ENCODE measurements at places on chromosomes 13 and 19.

DNA sequence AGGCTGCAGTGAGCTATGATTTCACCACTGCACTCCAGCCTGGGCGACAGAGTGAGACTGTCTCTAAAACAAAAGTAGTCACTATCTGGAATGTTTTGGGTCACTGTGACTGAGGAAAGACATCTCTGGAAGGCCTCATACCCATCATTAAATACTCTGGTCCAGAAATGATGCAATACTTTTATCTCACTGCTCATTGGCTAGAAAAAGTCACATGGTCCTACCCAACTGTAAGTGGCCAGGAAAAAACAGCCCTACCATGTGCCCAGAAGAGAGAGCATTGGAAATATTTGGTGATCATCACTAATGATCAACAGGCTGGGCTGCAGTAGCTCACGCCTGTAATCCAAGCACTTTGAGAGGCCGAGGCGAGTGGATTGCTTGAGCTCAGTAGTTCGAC lies 29.8 kb downstream of the PNPLA6 start:
- no peak for DNase-seq

DNA sequence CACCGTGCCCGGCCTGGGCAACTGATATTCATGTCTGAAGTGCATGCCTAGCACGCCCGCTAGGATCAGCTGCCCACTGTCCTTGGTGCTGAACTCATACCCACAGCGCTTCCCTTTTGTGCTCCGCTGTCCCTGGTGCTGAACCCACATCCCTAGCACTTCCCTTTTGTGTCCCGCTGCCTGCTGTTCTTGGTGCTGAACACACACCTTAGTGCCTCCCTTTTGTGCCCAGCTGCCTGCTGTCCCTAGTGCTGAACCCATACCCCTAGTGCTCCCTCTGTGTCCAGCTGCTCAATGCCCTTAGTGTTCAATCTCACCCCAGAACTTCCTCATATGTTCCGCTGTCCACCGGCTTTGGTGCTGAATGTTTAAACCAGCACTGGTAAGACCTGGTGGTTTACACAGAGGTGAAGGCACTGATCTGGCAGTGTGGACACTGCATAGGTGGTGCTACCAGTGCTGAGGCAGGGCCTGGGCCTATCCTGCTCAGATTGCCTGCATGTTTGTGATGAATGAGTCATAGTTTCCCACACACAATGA lies 26.3 kb upstream of the SIGLEC11 start:
- DNase-seq = peak; percentile 92

DNA sequence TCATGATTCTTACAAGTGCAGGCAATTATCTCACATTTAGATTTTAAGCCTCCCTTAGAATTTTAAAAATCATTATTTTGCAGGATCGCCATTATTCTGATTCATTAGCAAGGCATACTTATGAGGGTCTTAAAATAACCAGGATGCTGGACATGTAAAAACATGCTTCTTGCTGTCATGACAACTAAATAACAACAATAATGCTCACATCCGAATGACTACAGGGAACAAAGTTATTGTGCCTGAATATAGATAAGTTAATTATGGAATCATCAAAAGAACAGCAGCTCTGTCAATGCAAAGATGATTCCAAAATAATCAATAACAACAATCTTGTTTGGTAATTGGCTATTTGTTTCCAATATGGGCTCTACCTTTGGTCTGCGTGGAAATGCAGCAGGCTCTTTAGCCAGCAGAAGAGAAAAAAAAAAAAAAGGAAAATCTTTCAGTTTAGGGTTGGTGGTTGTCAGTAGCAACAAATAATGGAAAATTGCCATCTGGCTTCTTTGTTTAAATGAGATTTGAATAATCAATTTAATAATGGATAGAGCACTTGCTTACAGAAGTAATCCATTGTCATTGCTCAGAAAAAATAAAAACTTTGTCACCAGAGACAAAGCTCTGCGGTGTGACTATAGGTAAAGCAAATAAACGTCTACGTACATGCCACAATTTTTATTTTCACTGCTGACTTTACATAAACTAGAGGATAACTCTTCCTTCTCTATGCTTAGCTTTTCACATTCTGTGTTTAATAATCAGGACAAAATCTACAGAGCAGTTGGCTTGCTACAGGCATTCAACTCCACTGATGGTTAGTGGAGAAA lies 468.9 kb upstream of the TSHZ3 start:
- no peak for DNase-seq

- DNase-seq = no peak
These were observed 4.7 kb upstream of the DPF1 start for GRCh38 chr19:38228491-38229439.

GRCh38 chr19:54035215-54036178 lies 28.2 kb downstream of the VSTM1 start:
- no peak for DNase-seq

DNA sequence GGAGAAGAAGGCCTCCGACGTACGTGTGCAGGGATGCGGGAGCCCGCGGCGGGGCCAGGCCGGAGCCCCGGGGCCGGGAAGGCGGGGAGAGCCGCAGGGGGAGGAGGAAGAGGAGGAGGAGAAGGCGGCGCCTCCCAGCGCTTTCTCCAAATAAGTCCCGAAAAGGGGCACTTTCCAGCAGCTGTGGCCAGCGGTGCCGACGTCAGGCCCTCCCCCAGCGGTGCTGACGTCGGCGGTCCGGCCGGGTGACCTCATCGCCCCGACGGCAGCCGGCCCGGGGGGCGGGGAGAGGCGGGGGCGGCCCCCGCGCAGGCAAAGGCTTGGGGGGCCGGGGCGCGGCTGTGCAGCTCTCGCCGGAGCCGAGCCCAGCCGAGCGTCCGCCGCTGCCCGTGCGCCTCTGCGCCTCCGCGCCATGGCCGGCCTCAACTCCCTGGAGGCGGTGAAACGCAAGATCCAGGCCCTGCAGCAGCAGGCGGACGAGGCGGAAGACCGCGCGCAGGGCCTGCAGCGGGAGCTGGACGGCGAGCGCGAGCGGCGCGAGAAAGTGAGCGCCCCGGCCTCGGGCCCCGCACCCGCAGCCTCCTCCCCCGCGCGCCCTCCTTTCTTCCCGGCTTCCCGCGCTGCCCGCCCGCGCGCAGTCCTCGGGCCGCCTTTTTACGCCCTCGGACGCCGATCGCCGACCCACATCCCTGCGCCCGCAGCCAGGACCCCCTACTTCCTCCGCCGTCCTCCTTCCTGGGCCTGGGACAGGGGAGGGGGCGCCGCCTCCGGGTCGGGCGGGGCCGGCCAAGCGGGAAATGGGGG lies at the start of gene TPM4:
Gene TPM4 (plus strand): TSS at position 342 of the 804 bp plus-strand sequence. CDS start 71 bp downstream, at position 413.
- peak; percentile 97 for DNase-seq

DNA sequence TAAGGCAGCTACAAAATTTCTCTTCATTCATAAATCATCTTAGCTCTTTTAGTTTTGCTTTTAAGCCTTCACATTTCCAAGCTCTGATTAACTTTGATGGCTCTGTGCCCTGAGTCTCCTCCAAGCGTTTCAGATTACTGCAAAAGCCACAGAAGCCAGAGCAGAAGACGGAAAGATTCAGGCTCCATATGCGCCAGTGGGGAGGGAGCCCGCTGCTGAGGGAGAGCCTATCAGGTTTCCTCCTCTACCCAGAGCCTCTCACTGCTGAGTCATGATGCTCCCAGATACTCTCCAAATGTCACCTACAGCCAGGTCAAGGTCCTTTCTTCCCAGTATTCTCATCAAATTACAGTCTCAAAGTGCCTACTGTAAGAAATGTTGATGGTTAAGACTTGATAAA lies 193.6 kb downstream of the RAP2A start:
- DNase-seq = peak; percentile 86

DNA sequence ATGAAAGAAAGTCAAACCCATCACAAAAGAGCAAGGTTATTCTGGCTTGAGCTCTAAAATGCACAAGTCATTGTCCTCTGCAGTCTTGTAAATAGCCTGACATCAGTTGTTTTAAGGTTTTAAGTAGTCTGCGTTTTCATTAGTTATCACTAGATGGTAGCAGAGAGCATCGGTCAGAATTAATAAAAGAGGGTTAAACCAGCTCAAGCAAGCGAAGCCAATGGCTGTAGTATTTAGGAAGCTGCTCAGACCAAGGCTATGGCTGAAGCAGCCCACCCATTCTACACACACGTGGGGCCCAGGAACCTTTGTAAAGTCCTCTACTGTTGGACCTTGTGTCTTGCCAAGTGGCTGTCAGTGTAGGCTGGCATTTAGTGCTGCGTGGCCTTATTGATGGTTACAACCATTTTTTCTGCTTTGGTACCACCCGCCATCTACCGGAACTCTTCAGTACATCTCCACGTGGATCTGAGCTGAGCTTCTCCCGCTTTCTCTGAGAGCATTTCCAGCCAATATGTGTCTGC lies 13.3 kb upstream of the ZNF57 start:
- DNase-seq = peak; percentile 32

- peak; percentile 29 for DNase-seq
These were observed 12.6 kb downstream of the RB1 start for GRCh38 chr13:48315969-48316650.

Measured in right hindlimb (tissue), 1 donor.